Activated CD4-positive, CD25-positive, alpha-beta regulatory T cell treated with anti-CD3 and anti-CD28 coated beads, Interleukin-2, amount 50 U/mL, for 16 hours (primary cell): ENCODE measurements at places on chromosomes 2 and 18.

- no peak for DNase-seq
Observed at GRCh38 chr2:40450066-40450795, 1.7 kb downstream of the SLC8A1 start.

DNA sequence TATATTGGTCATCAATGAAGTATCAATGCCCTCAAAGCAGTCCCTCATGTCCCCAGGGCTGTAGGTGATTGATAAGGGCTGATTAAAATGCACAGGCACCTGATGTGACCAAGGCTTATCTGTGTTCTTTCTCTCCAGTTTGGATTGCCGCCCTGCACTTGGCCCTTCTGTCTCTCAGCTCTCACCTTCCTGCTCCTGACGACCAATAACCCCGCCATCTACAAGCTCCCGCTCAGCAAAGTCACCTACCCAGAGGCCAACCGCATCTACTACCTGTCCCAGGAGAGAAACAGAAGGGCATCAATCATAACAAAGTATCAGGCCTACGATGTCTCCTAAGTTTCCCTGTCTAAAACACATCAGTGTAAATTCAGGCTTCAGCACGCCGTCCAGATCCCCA lies 41.8 kb upstream of the SLC14A1 start:
- no peak for DNase-seq

DNA sequence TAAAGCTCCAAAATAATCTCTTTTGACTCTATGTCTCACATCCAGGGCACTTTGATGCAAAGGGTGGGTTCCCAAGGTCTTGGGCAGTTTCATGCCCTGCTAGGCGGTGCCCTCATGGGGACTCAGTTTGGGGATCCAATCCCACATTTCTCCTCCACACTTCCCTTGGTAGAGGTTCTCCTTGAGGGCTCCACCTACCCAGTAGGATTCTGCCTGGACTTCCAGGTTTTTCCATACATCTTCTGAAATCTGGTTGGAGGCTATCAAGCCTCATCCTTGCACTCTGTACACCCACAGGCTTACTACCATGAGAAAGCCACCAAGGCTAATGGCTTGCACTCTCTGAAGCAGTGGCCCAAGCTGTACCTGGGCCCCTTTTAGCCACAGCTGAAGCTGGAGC lies 49.8 kb upstream of the ERMN start:
- no peak for DNase-seq

GRCh38 chr2:241141214-241141770 lies 8.0 kb downstream of the PASK start:
- no peak for DNase-seq

GRCh38 chr2:198656869-198657268 lies 800.9 kb downstream of the SATB2 start:
- DNase-seq, result no peak

GRCh38 chr18:56235481-56236013 lies 402.8 kb downstream of the TXNL1 start:
- DNase-seq, result no peak

DNA sequence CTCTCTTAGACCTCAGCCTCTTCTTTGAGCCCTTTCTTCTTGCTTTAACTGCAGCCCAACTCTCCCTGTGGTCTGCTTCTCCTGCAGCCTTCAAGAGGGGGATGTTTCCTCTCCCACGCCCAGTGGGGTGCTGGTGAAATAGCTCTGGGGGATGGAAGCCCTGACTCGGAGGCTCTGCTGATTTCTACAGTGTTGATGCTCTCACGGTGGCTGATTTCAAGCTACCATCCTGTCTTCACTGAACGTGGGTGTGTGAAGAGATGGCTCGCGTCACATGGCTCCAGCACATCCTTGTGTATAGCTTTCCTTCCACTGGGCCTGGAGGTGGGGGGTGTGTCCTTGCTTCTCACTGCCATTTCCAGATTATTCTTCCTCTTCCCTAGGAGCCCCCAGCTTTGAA lies 20.0 kb downstream of the MPP4 start:
- no peak for DNase-seq

DNA sequence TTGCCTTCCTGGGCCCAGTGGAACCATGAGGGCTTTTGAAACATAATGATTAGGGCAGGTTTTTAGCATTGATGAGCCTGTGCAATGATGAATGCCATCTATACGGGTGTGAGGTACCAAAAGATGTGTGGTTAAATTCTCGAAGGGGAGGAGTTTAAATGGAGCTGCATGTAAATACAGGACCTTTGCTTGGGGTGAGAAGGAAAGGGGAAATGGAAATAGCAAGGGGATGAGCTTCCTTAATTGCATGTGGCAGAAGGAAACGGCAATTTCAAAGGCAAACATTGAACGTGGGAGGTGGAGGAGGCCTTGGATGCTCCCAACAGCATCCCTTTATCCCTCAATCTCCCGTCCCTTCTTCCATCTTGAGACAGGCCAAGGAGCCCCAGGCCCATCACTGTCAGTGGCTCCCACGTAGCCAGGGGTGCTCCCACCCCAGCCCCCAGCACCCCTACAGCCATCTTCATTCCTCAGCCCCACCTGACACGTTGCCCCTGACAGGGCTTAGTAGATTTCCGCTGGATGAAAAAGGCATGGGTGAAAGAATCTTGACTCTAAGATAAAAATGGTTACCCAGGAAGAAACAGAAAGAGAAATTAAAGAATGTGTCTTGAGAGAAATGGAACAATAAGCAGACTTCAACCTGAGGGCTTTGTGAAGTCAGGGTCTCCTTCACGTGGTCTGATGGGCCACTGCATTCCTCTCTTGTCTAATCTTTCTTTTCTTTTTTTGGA lies 32.5 kb downstream of the INPP5D start:
- DNase-seq, result no peak

DNA sequence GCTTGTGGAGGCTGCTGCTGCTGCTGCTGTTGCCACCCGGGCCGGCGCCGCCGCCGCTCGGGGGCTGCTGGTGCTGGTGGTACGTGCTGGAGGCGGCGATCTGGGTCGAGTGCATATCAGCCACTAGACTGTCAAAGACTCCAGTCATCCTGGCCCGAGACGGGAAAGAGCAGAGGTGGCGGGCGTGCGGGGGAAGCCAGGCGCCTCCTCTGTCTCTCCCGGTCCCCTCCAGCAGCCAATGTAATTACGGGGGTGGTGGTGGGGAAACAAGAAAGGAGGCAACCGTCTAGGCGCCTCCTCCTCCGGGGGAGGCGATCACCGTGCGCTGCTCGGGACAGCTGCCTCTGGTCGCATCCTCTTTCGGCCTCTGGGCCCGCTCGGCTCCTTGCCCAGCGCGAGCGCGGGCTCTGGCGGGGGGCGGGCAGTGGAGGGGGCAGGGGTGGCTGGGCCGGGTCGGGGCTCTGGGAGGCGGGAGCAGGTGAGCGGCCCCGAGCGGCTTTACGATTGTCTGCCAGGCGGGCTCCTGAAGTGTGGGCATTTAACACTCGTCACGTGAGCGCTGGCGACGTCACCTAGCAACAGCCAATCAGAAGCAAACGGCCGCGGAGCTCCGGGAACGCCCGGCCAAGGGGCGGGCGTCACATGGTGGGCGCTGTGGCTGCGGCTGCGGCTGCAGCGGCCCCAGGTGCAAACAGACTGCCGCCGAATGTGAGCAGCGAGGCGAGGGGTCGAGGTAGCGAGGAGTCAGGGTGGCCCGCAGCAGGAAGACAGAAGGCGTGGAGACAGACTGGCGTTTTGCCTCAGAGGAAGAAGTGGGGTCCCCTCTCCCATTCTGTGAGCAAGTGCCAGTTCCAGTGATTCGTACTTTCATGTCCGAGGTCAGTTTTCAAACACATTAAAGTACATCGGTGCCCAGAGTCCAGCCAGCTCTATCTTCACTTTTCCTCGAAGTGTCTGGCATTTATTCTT lies at the start of gene DLX2:
Gene DLX2 (minus strand): TSS at position 510 of the 969 bp plus-strand sequence. CDS start 362 bp downstream, at position 148.
- peak; percentile 37 for DNase-seq

DNA sequence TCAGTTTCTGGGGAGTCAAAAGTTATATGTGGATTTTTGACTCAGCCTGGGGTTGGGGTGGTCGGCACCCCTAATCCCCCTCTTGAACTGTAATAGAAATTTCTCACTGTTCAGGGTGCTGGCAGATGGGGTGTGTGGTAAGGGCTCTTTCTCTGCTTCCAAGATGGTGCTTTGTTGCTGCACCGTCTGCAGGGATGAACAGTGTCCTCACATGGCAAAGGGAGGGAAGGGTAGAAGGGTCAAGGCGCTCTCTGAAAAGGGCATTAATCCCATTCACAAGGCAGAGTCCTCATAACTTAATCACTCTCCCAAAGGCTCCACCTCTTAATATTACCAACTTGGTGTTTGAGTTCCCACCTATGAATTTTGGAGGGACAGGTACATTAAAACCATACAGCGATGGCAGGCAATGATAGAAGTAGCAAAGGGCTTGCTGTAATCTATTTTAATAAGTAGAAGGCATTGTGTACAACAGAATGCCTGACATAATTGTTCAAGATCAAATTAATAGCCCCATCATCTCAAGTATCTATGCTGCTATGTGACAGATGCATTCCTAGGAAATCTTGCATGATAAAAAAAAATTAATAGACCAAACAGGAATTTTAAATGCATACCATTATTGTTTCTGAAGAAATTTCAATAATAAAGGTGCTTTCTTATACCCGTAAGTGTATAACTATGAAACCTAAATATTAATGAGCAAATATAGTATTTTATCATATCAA lies 28.1 kb downstream of the MMADHC start:
- no peak for DNase-seq

DNA sequence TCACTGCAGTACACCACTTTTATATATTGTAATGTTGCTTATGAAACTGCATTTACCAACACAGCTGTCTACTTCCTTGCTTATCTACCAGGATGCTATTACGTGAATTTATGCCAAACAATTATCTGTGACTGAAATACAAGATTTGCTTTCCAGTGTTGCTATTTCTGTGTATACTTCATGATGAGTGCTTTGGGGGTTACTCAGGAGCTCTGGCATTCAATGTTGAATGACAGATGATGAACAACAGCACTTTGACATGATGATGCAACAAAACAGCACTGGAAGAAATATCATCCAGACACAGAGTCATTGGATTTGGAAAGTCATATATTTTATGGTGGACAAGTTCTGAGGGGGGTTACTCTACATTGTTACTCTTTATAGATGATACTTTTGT lies 125.8 kb downstream of the NETO1 start:
- DNase-seq, result no peak

- no peak for DNase-seq
Observed at GRCh38 chr2:161426922-161427663, 11.0 kb downstream of the TBR1 start.

DNA sequence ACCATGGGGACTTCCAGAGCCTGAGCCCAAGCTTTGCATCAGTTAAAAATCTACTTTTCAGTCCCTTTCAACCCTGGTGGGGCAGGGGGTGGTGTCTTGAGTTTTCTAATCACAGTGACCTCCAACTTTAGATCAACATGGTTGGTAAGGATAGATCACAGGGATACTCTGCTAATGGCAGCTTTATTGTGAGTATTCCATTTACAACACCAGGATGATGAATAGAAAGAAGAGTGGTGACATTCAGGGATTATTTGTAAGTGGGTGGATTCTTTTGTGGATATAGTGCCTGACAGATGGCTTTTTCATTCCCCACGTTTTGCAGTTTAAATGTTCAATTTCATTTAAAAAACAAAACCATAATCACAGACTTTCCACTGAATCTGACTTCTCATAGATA lies 51.3 kb downstream of the ZNF532 start:
- DNase-seq, result no peak

- no peak for DNase-seq
Observed at GRCh38 chr2:240791221-240791800, 28.7 kb downstream of the KIF1A start.

- DNase-seq, result no peak
Observed at GRCh38 chr2:181916726-181917718, 25.5 kb downstream of the ITPRID2 start.

DNA sequence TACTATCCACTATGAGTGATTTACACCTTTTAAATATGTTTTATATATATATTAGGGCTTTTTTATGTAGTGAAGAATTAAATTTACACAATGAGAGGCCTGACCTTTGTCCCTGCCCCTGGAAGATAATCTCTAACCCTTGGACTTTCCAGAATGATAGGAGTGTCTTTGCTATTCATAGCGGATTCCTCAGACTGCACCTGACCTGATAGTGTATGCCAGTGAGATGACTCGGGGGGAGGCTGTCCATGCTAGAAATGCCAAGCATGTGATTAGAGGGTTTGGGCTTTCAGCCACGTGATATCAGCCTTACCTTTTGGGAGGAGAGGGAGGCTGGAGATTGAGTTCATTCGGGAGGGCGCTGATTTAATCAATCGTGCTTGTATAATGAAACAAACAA lies 44.1 kb upstream of the LHCGR start:
- no peak for DNase-seq

DNA sequence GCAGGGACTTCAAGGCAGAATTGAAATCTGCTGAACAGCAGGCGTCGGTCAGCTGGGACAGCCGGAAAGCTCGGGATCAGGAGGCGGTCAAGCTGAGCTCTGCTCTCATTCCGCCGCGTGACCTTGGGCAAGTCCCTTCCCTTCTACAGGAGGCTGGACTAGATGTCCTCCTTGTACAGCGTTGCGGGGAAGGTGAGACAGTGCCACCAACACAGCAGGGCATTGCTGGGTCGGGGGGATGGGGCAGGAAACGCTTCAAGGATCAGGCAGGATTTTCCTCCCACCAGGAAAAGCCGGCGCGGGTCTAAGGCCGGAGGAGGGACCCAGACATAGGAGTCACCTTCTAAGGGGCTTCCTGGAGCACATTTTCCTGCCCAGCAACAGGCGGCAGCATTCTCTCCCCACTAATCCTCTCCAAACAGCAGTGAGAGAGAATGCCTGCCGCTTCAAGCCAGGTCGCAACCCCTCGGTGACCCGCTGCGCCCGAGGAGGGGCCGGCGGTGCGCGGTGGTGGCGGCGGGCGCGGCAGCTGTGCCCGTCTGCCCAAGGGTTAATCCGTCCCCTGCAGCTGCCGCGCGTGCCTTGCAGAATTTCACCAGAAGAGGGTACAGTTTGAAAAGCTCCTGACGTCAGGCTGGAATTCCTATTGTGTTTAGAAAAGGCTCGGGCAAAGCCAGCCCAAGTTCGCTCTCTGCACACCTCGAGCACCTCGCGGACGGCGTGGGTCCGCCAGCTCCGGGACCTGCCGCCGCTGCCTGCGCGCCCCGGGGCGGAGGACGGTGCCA lies at the start of gene KCNF1:
Gene KCNF1 (plus strand): TSS at position 644 of the 785 bp plus-strand sequence. CDS start 493 bp downstream, outside the sequence.
- DNase-seq, result no peak

DNA sequence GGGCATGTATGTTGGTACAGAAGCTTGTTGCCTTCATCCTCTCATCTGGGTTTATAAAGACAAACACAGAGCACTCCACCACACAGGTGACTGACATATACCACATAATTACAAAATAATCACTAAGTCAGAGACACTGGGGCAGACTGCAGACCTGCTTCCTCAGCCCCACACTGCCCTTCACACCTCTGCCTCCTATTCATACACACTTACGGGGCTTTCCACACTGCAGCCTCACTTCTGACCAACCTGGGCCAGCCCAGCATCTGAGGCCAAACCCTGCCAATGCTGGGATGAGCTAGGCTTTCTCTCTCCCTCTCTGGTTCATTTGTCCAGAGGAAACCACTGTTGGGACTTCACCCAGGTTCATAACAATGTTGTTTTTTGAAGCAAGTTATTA lies 4.5 kb downstream of the EMX1 start:
- DNase-seq, result no peak

- DNase-seq, result no peak
Observed at GRCh38 chr2:226766352-226767055, 33.1 kb downstream of the IRS1 start.

- DNase-seq, result no peak
Observed at GRCh38 chr2:232111551-232111950, 150.0 kb downstream of the DIS3L2 start.

- no peak for DNase-seq
Observed at GRCh38 chr18:58359218-58359617, 269.7 kb downstream of the ALPK2 start.

- DNase-seq, result no peak
Observed at GRCh38 chr2:143422681-143423080, 293.5 kb downstream of the ARHGAP15 start.
